ENCODE measurements at places on chromosomes 5 and 9.

- DNase-seq: no peak
Observed at GRCh38 chr9:86347991-86348390, 6.2 kb downstream of the TUT7 start.

DNA sequence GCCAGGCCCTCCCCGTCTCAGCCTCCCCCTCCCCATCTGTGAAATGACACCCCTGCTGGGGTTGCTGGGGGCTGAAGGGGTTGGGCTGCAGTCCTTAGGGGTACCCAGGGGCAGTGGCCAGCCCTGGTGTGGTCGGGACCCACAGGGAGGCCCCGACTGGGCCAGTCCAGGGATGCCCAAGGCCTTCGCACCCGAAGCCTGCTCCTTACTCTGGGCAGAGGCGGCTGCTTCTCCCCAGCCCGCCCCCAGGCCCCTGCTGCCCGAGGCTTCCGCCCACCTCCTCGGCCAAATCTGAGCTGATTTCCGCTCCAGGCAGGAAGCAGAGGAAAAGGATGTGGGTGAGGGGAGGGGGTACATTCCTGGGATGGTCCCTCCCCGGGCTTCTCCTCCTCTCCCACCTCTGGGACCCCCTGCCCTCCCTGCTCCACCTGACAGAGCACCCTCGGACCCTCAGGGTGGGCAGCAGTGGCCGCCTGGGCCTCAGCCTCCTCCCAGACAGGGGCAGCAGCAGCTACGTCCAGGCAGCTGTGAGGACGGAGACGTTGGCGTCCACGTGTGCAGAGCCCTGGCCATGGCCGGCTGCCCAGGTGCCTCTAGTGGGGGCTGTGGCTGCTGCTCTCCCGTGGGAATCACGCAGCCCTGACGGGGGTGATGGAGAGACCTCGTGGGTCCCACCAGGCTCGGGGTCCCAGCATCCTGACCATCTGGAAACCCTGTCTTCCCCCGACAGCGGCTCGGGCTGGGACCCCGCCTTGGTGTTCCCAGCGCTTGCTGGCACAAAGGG is 4.2 kb upstream of the NRARP start:
- DNase-seq: no peak

DNA sequence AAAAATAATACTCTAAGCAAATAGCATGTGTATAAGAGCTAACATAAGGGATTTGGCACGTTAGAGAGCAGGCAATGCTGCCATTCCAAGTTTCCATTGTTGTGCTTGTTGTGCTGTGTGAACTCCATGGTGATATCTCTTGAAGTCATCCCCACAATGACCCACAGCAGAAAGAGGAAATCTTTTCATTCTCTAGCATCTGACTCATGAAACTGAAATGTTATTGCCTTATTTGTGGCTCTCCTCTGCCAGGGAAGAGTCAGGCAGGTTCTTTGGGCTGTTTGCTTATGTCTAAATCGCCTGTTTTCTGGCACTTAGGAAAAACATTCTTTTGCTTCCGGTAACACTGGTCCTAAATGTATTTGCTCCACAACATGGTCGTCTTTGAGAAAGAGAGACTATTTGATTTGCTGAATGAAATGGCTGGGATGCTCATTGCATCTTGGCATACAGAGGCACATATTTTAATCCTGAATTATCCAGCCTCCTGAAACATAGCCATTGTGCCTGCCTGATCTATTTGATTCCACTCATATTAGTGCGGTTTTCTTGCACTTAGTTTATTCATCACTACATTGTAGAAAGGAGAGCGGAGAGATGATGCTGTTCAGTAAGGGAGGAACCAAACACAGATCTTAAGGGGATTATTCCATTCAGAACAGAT is 188.8 kb downstream of the CSNK1G3 start:
- no peak for DNase-seq

DNA sequence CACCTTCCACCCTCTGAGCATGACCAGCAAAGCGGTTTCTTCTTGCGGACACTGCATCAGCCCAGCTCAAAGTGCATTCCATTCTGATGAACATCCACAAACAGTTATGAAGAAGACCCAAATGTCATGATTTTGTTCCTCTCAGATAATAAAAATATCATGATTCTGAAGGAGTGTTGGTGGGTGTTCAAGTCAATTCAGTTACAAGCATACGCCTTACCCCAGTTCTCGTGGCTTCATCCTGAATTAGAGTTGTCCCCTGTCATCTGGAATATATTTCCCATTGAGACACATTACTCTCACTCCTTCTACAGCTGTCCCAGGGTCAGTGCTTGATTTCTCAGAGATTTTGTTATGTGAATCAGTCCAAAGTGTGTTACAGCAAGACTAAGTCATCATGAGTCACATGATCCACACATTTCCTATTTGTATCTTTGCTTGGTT is 325.4 kb downstream of the RFX3 start:
- DNase-seq: no peak

GRCh38 chr5:134577022-134577795 is 51.7 kb downstream of the JADE2 start:
- no peak for DNase-seq

GRCh38 chr9:128114326-128115186 is 13.0 kb downstream of the PTGES2 start:
- no peak for DNase-seq
